ENCODE measurements at places on chromosomes 5 and 9. TPM values are rescaled to one million over a fixed set of nuclear protein-coding genes. Genes with fewer than 3 reads are reported as not detected.

GPX3 gene
- 20.9 TPM for total RNA-seq

NR6A1 gene
- 99.3 TPM for total RNA-seq

DNA sequence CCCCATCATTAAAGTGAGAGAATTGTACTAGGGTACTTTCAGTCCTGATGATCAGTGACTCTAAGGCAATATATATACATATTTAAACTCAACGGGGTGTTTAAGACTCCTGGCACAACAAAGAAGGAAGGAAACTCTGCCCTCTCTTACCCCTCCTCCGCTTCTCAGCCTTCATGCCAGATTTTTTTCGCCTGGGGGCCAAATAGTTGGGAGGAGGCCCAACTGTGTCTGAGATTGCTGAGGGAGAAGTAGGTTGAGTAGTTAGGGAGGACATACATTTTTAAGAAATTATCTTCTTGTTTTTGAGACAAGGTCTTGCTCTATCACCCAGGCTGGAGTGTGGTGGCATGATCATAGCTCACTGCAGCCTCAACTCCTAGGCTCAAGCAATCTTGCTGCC, 127.7 kb upstream of the SHB start:
- DNase-seq, result no peak

- DNase-seq, result no peak
Measured at GRCh38 chr9:68702493-68702892, 2.5 kb upstream of the PIP5K1B start.

DNA sequence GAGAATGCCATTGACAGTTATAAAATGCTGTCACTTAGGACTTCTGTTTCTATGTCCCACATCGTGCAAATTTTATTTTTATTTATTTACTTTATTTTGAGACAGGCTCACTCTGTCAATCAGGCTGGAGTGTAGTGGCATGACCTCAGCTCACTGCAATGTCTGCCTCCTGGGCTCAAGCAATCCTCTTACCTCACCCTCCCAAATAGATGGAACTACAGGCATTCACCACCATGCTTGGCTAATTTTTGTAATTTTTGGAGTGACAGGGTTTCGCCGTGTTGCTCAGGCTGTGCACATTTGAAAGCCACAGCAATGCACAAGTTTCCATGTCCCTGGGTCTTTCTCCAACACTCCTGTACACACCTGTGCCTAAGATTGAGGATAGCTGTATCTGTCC, 51.8 kb downstream of the ADAMTS16 start:
- DNase-seq, result no peak

All from H9 (cell line).